ENCODE measurements at places on chromosomes 6 and 20.

DNA sequence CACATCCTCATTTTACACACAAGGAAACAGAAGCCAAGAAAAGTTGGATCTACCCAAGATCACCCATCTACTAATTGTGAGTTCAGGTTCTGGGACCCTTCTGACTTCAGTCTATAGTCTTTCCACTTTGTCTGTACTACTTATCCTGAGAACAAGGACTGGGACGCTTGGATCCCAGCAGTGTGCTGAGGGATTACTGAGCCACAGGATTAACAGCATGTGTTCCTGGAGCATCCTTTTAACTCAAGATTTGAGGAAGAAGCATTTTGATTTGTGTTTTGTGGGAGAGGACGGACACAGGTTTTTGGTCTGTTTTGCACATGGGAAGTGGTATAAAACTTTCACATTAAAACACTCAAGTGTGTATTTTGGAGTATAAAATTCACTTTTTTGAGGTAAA is 4.4 kb downstream of the ENPP4 start:
- no peak for DNase-seq

- DNase-seq = no peak
These were observed 218.9 kb downstream of the EYA2 start for GRCh38 chr20:47113362-47114109.

DNA sequence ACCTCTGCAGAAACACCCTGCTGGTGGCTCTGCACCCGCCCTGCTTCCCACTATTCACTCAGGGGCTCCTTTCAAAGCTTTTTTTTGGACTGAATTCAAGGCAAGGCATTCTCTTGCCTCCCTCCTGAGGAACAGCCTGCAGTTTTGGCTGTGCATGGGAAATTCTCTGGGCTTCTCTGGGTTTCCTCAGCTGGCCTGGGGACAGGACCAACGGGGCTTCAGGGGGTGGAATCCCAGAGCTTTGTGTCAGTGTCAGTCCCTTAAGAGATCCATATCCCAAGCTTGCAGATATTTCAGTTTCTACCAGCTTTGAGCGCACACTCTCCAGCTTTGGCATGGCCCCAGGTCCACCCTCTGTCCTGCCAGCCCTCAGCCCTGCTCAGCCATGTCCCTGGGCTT is 2.0 kb downstream of the SCRT2 start:
- no peak for DNase-seq

DNA sequence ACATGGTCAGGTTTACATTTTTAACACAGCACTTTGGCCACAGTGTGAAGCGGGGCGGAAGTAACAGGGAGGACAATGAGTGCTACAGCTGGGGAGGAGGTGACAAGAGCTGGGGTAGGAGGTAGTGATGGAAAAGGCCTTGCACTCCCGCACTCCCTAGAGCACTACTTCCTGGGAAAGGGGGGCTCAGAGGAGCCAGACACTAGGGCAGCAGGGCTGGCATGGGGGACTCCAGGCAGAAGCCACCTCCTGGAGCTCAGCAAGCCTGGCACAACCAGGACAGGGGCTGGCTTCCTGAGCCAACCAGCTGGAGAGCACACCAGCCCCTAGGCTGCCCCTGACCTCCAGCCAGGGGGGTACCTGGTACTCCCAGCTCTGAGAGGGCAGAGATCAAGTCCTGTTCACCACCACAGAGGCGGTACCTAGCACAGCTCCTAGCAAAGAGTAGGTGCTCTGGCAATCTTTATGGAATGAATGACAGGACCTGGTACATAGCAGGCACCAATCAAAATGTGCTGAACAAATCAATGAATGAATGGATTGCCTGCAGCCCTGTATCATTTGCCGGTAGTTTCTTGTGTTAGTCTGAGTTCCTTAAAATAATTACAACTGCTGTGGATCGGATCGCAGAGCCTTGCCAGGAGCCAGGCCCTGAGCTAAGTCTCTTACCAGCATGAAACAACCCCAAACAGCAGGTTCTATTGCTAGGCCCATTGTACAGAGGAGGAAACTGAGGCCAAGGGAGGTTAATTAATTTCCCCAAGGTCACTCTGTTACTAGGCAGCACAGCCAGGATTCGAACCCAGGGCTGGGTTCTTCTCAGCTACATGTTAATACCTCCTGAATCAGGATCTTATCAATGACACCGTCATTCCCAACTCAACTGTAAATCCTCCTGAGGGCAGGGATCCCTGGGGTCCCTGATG is 15.5 kb downstream of the NOL4L start:
- DNase-seq = no peak

DNA sequence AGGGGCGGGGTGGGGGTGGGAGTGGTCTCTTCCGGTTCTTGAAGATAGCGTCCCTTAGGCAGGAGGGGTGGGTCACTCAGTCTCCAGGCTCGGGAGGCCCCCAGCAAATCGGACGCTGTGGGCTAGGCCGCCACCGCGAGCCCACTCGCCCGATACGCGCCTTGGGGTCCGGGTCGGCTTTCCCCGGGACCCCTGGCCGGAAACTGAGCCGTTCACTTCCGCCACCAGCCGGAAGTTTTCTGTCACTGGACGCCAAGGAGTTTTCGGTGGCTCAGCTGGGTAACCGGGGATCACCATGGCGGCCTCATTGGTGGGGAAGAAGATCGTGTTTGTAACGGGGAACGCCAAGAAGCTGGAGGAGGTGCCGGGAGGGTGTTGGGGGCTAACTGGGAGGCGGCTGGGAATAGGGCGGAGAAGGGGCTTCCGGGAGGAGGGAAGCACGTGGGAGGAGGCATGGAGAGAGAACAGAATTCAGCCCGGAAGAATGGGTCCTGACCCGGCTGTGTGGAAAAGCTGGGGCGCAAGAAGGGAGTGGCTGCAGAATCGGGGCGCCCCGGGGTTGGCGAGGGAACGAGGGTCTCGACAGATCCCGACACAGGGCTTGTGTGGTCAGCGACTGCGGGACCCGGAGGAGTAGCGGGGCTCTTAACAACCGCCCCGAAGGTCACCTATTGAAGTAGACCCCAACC is at the start of gene ITPA:
Gene ITPA (plus strand): TSS at position 242 of the 689 bp plus-strand sequence. CDS start 54 bp downstream, at position 296.
- DNase-seq = peak; percentile 50

GRCh38 chr6:297571-298232 is 5.4 kb downstream of the DUSP22 start:
- no peak for DNase-seq

DNA sequence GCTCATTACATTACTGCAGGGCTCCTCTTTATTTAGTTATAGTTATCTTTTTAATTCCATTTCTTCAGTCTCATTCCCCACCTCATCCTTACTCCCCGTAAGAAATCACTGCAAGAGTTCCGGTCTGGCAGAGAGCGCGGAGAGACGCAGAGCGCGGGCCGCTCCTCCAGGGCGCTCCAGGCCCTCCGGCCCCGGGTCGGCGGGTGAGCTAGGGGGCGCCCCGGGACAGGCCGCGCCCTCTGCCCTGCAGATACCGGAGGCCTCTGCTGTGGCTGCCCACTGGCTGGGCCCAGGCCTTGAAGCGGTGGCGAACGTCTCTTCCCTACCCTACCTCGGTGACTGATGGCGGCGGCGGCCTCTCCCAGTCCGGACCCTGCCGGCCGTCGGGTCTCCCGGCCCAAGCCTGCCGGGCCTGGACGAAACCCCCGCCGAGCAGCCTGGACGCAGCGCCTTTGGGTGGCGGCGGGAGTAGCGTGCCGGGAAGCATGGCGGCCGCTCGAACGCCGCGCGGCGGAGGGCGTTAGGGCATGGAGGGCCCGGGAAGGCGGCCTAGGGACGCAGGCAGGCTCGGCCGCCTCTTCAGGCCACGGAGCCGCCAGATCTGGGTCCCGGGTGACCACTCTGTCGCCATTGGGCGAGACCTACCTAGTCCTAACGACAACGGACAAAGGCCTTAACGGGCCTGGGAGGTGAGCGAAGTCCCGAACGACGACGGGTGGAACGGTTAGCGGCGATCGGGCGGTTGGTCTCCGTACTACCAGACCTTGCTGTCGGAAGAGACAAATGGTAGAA is 16.4 kb upstream of the HMGN4 start:
- peak; percentile 66 for DNase-seq

DNA sequence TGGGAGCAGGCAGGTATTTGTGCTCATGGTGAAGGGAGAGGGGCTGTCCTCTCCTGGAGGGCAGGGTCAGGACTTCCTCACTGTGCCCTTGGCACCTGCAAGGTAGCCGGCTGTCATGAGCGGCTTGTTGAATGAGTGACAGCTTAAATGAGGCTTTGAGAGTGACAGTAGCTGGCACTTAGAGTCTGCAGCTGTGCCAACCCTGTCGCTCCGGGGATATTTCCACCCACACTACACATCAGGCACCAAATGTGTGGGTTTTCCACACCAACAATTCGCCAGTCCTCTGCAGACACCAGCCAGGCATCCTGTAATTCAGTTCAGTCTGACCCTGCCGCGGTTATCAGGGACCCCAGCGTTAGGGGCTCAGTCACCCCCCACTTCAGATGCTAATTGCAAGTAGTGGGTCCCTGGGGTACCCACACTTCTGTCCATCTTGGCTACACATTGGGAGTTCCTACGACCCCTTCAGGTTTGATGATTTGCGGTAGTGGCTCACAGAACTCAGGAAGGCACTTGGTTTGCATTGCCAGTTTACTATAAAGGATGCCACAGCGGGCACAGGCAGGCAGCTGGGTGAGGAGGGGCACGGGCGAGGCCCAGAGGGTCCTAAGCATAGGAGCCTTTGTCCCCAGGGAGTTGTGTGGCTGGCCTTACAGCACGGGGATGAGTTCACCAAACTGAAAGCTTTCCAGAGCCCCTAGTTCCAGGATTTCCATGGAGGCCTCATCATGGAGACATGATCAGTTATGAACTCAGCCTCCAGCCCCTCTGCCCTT is 9.1 kb downstream of the MTG2 start:
- no peak for DNase-seq

DNA sequence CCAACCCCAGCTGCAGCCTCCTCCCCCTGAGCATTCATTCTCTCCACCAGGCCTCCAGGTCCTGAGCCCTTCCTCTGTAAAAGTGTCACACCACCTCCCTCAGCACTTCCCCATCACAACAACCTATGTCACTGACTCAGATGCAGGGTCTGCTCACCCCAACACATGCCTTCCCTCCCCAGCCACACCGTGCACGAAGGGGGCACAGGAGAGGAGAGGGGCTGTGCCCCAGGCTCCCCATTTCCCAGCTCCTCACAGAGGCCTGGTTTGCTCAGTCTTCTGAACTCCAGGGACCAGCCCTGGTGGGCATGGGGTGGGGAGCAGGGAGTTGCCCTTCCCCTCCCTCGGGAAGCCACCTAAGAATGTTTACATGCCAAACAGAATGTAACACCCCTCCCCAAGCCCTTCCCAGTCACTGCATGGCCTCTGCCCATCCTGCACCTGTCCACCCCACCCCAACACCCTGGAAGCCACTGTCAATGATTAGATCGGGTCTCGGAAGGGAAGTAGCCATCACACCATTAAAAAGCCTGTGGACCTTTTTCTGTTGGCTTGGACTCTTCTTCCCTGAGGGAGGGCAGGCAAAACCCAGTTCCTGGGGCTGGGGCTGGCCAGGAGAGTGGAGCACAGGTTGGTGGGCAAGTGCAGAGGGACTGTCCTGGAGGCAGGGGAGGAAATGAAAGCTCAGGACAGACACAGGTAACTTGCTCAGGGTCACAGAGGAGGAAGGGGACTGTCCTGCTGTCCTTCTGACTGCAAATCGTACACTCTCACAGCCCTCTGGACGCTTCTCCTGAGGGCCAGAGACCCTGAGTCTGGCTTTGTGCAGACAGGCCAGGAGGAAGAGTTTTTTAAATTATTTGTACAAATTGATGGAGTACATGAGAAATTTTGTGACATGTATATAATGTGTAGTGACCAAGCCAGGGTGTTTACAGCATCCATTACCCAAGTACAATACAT is 10.1 kb upstream of the SLC22A7 start:
- no peak for DNase-seq

GRCh38 chr6:93164781-93165180 is 254.6 kb downstream of the EPHA7 start:
- DNase-seq = no peak

- no peak for DNase-seq
These were observed 207.1 kb upstream of the SNX9 start for GRCh38 chr6:157615951-157616350.

DNA sequence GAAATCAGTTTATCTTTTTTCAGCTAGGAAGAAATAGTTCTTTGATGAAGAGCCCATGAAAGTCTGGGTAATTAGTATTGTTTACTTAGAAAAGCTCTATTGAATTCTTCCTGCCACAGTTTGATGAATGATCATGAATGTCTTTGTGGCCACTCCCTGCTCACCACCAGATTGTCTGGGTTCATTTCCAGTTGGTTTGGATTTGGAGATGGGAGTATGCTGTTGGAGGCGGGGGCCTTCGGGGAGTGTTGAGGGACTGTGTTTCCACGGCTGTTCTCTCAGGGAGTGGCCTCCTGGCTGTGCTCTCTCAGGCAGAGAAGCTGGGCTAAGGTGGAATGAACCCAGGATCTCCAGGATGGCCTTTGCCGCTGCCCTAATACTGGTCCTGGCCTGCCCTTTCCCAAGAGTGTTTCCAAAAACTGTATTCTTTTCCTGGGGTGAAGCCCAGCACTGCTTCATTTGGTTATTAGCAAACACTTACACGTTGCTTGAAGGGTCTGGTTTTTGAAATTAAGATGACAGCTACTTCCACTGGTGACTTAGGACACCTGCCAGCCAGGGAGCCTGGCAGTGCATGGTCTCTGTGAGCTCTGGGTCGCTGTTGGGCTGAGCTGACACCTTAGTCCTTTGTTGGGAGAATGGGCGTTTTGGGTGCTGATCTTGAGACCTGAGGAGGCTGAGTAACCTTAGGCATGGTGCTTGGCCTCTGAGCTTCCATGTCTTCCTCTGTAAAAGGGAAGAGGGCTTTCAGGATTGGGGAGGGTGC is 23.2 kb downstream of the PRPF6 start:
- no peak for DNase-seq

GRCh38 chr20:61883857-61884393 is 181.8 kb downstream of the TAF4 start:
- DNase-seq = no peak

DNA sequence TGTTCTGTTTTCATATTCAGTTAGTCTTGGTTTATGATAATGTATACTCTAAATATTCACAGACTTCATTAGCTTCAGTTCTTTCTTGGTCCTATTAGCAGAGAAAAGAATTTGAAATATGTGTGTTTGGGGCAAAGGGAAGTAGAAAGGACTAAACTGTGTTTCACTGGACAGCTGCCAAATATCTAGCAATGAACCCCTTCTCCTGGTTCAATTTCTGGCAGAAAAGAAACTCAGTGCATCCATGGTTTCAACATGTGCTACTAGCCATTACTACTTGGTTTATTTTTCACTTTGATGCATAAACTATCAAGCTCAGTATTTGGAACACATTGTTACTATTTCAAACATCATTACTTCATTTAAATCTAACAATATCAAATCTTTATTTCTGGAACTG is 43.6 kb downstream of the FBXL4 start:
- DNase-seq = no peak

DNA sequence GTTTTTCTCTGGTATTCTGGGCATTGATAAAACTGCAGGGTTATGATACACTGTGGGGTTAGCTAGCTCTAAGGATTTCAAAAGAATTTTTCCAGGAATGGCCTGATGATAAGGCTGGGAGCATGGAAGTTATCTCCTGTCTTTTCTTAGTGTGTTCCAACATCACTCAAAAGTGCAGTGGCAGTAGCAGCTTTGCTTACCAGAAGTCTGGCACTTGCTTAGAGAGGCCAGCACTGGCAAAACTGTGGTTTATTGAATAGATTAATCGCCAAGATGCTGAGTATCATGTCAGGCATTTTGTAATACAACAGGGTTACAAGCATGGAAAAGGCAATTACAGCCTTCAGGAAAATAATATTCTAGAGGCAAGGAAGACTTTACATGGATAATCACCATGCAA is 719.5 kb upstream of the GJE1 start:
- no peak for DNase-seq

- DNase-seq = no peak
These were observed 15.2 kb downstream of the PRND start for GRCh38 chr20:4736875-4737274.

GRCh38 chr6:139853302-139853992 is 479.0 kb upstream of the CITED2 start:
- no peak for DNase-seq

- DNase-seq = peak; percentile 4
These were observed 31.1 kb downstream of the TMEM242 start for GRCh38 chr6:157292202-157292601.
